Endothelial cell (in vitro differentiated cells): ENCODE measurements at places on chromosomes 5 and 9. TPM values are rescaled to one million over a fixed set of nuclear protein-coding genes. Genes with fewer than 3 reads are reported as not detected.

DNA sequence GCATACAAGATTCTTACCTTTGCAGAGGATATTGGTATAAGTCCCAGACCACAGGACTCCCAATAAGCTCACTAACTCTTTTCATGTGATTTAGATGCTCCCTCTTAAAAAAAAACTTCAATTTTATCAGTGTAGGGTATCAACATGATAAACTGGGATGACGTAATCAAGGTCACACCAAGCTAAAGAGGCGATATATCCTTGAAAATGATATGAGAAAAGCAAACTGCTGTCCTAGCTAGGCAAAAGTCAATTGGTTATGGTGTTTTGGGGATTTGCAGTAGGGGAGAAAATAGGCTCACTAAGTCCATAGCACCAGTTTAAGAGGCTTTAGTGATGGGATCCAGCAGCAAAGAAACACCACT is 354.4 kb downstream of the DIRAS2 start:
- no peak for DNase-seq

DNA sequence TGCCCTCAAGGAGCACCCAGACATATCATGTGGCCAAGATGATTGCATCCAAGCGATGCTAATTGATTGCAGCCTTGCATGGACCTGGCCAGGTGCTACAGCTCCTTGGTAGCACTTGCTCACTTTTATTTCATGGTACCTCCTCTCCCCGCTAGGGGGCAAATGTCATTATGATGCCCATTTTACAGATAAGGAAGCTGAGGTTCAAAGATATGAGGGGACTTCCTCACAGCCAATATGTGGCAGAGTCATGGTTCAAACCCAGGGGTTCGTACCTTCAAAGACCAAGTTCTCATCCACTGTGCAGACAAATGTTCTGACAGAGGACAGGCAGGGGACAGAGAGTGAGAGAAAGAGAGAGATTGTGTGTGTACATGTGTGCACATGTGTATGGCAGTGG is 21.9 kb upstream of the KCNMB1 start:
- no peak for DNase-seq

DNA sequence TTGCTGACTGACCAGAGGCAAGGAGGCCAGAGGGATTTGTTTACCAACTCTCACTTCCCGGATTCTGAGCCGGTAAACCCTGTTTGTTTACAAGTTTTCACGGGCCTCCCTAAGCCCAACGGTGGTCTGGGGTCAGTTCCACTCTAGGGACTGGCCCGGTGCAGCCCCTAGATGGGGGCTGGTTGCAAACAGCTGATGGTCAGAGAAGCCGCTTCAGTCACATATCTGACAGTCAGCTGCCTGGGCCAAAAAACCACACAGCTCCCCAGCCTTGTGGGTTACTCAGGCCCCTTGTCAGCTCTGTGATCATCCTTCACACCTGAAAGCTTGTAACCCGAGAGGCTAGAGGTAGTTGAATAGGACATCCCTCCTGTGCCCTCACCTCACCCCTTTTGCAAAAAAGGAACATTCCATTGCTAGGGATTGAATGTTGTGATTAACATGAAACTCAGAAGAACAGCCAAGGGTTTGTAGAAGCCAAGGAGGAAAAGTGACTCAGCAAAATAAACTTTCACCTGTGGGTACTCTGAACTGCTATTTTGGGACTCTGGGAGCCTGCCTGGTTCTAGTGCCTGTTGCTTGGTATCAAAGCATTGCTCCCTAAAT is 40.4 kb downstream of the SAR1B start:
- no peak for DNase-seq

GRCh38 chr5:128339585-128339984 is 198.5 kb downstream of the FBN2 start:
- DNase-seq, result no peak

- no peak for DNase-seq
Measured at GRCh38 chr5:16573401-16573800, 43.4 kb downstream of the RETREG1 start.

GRCh38 chr5:34411470-34412346 is 244.4 kb upstream of the RAI14 start:
- DNase-seq, result no peak

DNA sequence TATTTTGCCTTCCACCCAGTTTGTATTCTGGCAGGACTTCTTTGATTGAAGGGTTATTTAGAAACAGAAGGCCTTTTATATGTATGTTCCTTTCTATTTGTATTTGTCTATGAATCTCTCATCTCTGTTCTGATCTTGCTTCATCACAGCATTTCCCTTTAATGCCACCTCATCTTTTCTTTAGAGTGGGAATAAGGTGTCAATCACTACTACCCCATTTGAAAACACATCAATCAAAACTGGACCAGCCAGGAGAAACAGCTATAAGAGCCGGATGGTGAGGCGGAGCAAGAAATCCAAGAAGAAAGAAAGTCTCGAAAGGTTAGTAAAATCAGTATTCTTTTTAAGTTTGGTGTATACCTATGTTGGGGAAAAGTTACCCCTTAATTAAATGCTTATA is 36.3 kb downstream of the CD180 start:
- no peak for DNase-seq

- DNase-seq, result no peak
Measured at GRCh38 chr9:91223000-91223399, 138.7 kb downstream of the AUH start.

GRCh38 chr5:146641941-146642340 is 126.0 kb upstream of the GPR151 start:
- no peak for DNase-seq

- no peak for DNase-seq
Measured at GRCh38 chr5:159518371-159518770, 188.1 kb upstream of the IL12B start.

DNA sequence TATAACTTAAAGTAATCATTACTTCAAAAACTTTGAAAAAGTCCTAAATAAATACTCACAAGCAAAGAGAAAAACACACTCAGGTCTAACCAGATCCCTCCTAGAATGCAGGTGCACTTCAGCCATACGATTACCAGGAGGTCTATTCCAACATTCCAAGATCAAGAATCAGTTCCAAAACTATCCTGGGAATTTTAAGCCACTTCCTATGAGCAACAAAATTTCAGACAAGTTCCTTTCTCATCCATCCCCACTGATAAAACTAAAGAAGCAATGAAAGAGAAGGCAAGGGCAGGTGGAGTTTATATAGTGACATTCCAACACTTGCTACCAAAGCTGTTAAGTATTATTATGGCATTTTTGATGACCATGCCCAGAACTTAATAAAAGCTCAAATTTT is 29.6 kb downstream of the MLLT3 start:
- DNase-seq, result no peak

DNA sequence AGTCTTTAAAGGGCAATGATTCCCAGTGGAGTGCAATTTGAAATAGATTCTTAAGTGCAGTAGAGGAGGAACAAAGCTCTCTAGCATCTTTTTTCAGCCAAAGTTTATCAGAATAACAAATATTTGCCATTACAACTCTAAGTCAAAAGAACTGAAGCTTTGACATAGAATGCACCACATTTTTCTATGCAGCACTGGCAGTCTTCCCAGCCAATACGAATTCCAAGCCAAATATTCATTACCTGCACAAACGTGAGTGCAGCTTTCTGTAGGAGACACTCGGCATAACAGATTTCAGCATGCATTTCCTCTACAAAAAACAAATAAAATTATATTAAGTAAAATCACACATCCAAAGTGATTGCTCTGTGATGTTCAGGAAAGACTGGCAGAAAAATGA is 103.4 kb downstream of the TTC39B start:
- DNase-seq, result no peak

DNA sequence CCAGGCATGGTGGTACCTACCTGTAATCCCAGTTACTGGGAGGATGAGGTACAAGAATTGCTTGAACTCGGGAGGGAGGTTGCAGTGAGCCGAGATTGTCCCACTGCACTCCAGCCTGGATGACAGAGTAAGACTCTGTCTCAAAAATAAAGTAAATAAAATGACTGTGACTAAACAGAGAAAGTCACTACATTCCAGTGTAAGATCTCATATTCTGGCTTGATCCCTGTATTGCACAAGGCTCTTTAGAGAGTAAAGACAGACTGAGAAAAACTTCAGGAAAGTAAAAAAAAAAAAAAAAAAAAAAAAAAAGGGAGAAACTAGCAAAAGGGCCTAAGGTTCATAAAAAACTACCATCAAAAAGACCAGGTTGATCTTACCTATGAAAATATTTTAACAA is 106.6 kb upstream of the PJA2 start:
- DNase-seq, result no peak

DNA sequence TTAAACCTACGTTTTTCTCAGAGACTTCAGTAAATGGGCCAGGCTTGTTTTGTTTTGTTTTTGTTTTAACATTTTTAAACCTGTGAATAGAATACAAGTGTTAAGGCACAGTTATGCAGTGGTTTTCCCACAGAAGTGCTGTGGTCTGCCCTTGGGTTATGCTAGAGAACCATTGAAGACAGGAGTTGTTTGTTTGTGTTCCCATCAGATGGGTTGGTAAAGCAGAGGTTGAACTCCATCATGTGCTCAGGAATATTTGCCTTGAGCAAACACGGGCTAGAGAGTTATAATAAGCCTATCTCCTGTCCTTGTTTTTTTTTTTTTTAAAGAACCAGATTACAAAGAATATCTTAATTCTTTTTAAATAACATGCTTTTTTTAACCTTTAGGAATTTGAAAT is 28.5 kb downstream of the RHOBTB3 start:
- no peak for DNase-seq

DNA sequence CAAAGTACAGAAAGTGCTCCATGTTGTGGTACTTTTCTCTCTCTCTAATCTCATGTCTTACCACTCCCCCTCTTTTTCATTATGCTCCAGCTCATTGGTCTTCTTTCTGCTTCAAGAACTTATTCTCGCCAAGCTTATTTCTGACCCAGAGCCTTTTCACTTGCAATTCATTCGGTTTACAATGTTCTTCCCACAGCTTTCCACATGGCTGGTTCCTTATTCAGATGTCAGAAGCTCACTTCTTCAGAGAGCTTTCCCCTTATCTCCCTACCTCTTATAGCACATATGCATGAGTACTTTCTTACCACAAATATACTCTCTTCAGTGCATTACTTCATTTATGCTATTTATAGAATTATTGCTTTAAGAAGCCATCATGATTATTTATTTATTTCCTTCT is 338.8 kb upstream of the ATP10B start:
- no peak for DNase-seq

DNA sequence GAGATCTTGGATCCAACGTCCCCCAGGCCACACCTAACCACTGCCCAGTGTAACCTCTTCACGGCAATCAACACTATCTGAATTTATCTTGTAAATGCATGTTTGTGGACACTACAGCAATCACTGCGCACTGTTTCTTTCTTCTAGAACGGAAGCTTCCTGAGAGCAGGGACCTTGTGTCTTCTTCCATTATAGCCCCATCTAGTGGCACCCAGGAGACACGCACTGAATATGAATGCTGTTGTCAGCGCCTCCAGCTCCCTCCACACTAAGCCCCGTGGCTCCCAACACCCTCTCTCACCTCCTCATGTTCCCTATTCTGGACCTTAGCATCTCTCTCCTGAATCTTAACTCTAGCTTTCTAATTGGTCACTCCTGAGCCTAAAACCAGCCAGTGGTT is 72.7 kb downstream of the SMIM23 start:
- DNase-seq, result no peak

Gene ADAMTS13
- 9.1 TPM for total RNA-seq

Gene NSMF
- 43.0 TPM for total RNA-seq

Gene LOX
- total RNA-seq, result 0.23 TPM

Gene WDR31
- total RNA-seq, result 0.95 TPM

Gene PARP8
- total RNA-seq, result 13.6 TPM

Gene LURAP1L
- 0.51 TPM for total RNA-seq

Gene GNPDA1
- 59.5 TPM for total RNA-seq

Gene PCSK1
- 0.41 TPM for total RNA-seq

Gene FOXD4L4
- total RNA-seq, result 0.13 TPM

Gene NINJ1
- total RNA-seq, result 34.2 TPM

Gene SHROOM1
- total RNA-seq, result 5.6 TPM

Gene PFN3
- total RNA-seq, result not detected
